ENCODE measurements at places on chromosomes 2 and 18.

GRCh38 chr2:161842736-161843433 is 218.7 kb downstream of the SLC4A10 start:
- DNase-seq = no peak

GRCh38 chr18:62928326-62928725 is 213.0 kb downstream of the PHLPP1 start:
- DNase-seq = no peak

DNA sequence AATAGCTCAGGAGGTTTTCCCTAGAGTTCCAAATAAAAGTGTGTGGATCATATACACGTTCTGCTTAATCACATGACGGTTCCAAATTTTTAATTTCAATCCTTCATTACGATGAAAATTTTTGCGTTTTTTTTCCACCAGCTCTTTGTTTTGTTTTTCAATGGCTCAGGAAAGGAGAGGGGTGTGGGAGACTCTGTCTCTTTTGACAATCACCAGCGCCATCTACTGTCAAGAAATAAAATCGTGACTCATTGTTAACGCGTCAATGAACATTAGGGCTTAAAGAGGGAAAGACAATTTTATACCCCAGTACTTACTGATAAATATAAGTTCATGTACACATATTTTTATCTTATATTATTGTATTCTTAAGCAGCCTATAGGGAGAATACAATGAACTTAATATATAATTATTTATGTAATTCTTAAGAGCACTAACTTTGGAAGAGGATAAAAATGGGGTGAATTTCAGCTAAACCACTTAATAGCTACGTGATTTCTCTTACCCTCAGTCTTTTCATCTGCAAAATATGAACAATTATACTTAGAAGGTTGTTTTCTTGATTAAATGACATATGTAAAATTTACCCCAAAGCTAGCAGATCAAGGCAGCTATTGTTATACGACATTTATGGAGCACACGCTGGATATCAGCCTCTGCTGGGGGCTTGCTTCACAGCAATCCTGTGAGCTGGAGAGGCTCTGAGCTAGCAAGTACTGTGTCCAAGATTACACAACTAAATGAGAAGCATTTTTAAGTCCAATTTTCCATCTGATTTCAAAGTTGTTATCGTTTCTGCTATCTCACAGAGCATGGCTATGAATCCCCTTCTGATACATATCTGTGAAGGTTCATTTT is 47.4 kb upstream of the RMDN2 start:
- no peak for DNase-seq

GRCh38 chr2:66494708-66495107 is 59.8 kb downstream of the MEIS1 start:
- DNase-seq = no peak

DNA sequence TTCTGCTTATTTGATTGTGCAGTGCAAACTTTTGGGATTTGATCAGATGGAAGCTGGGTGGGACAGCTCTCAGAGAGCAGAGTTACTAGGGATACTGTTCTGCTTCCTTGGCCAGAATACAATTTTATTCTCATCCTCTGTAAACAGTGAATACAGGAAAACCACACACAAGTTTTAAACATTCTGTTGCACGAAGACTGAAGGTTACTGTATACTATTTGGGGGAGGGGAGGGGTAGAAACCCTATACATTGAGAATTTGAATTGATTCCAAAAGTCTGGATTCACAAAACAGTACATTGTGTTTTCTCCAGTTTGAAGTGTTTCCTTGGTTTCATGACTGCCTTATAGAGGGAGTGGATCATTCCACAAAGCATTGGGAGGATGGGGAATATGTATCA is 149.9 kb downstream of the SETBP1 start:
- DNase-seq = no peak

DNA sequence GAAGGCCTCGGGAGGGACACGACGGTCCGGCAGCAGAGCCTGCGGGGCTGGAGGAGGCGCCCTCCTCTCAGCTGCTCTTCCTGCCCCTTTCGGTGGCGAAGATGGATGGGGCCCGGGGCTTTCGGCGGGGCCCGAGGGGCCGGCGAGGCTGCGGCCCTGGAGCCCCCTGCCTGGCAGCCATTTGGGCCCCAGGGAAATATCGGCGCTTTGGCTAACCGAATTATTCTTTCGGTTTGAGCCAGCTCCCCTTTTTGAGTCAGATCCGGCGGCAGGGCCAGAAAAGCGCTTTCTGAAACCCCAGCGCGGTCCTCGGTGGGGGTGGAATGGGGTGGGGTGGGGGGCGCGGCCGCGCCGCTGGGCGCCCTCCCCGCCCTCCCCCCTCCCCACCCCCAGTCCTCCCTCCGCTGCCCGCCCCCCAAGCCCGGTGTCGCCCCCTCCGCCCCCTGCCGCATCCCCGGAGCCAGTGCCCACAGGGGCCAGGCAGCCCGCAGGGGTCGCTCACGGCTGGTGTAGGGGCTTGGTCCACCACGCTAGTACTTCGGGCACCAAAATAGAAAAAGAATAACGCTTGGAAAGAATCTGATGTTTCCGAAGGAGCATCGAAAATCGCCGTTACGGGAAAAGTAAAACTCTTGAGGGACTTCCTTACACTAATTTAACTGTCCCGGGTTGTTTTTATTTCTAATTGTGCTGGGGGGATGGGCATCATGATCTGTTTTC is 9.1 kb upstream of the ARID5A start:
- peak; percentile 53 for DNase-seq

- no peak for DNase-seq
Observed at GRCh38 chr2:96204836-96205624, 3.6 kb downstream of the STARD7 start.

GRCh38 chr2:27085673-27086089 is 891 bp upstream of the KHK start:
- DNase-seq = no peak

DNA sequence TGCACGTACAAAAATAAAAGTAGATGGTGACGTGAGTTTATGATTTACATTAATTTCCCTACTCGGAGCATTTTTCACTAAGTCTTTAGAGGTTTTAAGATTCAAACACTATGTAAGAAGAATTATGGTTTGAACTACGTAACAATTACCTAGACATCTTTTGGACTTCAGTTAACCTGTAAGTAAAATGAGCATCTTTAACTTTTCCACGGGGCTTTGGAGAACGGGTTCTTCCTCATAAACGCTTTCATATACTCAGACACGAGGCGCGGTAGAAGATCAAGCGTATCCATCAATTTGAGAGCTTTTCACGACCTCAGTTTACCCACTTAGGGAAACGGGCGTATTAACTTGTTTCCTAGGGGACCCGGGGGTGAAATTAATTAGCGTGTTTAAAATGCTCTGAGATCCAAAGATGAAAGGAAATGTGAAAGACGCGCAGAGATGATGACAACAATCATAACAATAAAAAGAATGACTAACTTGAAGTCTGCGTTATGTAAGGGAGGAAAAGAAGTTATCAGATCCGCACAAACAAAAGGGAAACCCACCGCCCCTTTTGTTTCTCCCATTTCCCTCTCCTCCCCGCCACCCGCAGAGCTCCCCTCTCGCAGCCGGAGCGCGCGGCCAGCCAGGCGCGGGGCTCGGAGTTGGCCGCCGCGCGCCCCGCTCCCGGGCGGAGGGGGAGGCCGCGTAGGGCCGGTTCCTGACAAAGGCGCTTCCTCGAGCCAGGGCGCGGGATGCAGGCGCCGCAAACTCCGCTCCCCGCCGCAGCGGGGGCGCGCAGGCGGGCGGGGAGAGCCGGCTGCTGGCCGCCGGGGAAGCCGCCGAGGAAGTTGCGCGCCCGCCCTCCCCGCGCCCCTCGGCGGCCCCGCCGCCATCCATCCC is 807 bp downstream of the PELI1 start:
- DNase-seq = no peak

GRCh38 chr2:166563894-166564293 is 69.8 kb upstream of the SCN7A start:
- DNase-seq = no peak

DNA sequence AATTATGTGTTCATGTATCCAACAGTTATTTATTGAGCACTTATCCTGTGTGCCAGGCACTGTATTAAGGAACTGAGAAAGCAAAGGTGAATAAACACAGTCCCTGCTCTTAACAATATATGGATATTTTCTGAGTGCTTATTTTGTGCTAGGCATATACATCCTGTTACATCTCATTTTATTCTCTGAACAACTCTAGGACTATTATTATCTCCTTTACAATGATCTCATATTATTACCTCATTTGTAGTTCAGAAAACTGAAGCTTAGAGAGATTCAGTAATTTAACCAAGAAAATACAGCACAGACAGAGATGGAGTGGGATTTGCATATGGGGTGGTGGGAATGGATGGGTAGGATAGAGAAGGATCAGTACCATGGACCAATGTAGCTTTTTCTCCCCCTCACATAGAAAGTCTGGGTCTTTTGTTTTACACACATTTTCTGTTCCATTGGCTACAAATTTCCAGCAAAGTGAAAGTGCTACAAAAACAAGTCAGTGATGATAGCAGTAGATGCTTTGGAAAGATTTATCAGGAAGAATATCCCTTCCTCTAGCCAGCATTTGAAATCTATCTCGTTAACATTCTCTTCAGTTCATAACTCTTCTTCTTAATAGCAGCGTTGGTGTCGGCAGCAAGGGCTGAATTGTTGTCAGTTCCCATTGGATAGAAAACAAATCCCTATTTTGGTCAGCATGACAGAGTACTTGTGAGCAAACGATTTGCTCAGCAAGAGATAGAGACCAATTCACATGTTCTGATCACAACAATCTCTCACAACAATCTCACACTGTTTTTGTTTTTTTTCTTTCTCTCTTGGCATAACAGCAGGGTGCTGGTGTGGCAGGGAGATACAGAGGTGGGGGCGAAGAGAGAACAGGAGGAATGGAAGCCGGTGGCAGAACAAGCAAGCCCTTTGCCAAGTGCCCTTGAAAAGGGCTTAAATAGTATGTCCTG is 102.2 kb upstream of the KCTD1 start:
- no peak for DNase-seq

GRCh38 chr2:84539729-84540128 is 23.4 kb downstream of the DNAH6 start:
- DNase-seq = no peak

DNA sequence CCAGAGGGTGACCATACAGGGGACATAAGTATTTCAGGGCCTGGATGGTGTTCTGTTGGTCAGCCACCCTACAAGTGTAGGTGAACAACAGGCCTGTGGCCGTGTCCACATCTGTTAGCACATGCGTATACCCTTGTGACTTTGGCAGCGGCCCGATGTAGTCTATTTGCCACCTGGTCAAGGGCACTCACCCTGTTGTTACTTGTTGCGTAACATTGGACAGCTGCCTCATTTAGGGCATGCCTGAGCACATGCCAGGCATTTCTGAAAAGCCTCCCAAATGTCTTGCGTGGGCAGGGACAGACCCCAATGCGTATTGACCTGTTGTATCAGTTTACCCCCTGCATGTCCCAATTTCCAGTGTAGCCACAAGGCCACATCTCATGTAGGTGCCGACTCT is 235.0 kb downstream of the MBD5 start:
- DNase-seq = no peak

- no peak for DNase-seq
Observed at GRCh38 chr18:62018034-62018758, 125.4 kb upstream of the RNF152 start.

DNA sequence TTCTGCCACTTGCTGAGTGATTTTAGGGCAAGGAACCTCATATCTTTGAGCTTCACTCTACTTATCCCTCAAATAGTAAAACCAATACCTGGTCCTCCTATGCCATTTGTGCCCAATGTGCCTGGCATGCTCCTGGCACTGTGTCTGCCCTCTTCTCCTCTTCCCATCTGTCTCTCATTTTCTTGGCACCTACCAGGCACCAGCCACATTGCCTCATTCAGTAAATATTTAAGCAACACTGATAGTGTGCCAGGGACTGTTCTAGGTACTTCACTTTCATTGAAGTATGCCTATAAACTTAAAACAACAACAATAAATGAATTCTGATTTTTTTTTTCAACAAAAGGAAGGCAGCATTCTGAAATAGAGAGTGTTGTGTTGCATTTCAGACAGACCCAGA is 15.1 kb upstream of the BOD1L2 start:
- DNase-seq = no peak

DNA sequence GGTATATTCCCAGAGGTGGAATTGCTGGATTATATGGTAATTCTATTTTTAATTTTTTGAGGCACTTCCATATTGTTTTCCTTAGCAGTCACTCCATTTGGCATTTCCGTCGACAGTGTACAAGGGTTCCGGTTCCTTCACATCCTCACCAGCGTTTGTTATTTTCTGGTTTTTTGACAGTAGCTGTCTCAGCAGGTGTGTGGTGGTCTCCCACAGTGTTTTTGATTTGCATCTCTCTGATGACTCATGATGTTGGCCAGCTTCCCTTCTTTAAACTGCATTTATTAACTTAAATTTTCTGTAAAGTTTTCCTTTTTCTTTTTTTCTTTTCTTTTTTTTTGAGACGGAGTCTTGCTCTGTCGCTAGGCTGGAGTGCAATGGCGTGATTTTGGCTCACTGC is 19.7 kb downstream of the SH3BP4 start:
- no peak for DNase-seq

- DNase-seq = no peak
Observed at GRCh38 chr2:227368574-227368973, 10.5 kb downstream of the TM4SF20 start.

DNA sequence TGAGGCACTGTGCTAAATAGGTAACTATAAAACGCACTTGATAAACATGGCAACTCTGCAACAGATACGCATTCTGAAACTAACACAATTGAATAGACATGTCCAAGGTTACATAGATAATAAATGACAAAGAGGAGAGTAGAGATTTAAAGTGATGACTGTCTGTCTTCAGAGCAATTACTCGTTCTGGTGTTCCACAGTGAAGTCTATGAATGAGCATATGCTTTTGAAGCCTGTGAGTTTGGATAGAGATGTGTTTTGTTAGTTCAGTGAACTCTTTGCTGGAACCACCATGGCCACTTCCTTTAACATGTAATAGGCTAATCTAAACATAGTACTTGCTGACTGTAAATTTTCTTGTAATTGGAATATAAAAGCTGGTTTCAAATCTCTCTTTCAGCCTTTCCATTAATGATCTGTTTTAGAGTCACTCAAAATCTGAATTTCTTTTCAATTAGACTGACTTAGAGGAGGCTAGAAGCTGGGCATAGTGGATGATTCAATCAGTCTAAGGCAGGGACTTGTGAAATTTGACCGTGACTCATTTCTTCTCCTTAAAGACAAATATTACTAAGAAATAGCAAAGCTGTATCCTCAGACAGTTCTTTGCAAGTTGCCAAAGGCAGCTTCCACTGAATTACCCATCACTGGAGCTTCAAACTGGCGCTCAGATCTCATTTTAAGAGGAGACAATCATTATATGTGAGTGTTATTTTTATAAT is 1130.1 kb upstream of the CELF4 start:
- no peak for DNase-seq

DNA sequence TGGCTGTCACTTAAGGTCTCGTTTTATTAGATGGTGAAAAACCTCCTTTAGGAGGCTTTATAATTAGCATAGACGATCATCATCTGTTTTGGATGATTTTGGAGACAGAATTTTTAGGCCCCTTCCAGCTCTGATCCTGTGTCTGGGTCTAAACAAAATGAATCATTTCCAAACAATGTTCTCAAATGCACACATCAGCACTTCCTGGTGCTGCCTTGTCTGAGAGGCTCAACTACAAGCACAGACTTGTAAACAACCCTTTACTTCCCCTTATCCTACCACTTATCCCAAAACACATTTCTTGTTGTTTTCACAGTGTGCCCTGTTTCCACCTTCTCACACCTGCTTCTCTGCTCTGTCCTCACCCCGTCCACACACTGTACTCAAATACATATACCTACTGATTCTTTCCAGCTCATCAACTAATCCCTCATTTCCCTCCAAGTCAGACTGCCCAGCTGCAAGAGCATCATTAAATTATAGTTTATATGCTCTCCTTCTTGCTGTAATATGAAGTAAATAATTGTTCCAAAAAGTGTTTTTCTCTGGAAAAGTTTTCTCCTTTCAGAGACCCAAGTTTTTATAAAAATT is 71.2 kb upstream of the COL3A1 start:
- DNase-seq = no peak

GRCh38 chr18:46152808-46153617 is 48.8 kb downstream of the HAUS1 start:
- no peak for DNase-seq
